ENCODE measurements at places on chromosomes 2 and 18. TPM values are rescaled to one million over a fixed set of nuclear protein-coding genes. Genes with fewer than 3 reads are reported as not detected.

- DNase-seq: peak; percentile 54
Observed at GRCh38 chr2:219441451-219442255, 7.0 kb downstream of the SPEG start.

DNA sequence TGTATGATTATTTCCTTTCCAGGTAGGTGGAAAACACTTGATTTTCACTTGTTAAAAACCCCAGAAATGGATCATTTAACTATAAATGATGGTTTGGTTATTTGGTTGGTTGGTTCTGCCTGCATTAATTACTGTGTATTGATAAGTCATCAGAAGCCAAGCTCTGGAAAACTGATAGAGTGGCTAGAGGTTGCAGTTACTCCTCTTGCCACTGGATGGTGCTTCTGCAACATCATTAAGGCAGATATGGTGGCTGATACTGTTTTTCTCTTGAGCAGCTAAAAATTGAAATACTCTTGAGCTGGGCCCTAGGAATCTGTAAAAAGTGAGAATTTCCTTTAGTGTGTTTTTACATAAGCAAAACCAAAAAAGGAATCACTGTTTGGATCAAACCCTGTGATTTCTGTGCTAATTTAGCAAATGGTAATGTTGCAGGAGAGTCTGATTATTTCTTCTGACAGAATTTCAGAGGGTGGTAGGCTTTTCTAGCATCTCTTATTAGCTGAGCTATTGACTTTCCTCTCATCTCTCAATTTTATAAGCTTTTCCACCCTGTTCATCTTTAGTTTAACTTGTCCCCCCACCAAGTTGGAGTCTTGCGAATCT, 54.3 kb downstream of the RAB10 start:
- no peak for DNase-seq

GRCh38 chr2:217838409-217838831, 164.4 kb downstream of the TNS1 start:
- DNase-seq: no peak

DNA sequence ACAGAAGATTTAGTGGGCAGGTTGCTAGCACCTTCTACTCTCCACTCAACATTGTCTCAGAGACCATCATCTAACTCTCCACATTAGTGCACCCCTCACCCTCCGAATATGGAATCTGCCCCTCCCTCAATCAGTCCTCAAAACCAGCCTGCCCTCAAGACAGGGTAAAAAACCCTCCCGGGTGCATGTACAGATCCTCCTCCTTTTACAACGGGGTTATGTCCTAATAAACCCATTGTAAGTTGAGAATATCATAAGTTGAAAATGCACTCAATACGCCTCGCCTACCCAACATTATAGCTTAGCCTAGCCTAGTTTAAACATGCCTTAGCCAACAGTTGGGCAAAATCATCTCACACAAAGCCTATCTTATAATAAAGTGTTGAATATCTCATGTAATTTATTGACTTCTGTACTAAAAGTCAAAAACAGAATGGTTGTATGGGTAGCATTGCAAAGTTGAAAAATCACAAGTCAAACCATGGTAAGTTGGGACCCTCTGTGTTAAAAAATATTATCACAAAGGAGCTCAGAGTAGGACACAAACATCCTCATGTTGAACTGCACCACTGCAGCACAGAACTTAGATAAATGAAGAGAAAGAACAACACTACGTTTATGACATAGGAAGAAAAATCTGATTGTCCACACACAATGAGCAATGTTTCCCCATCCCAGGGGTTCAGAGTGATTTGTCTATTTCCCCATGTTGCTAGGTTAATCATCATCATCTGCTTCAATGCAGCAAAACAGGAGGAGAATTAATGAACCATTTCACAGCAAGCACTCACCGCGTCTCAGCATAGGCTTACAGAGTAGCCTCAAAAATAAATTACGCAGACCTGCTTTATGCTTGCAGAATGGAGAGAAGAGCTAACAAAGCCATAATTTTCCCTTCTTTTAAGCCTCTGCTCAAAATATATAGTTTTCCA, 184.1 kb upstream of the ARL4C start:
- DNase-seq: no peak

GRCh38 chr18:47595831-47596501, 334.5 kb downstream of the SMAD2 start:
- peak; percentile 69 for DNase-seq

GRCh38 chr2:213500881-213501280, 216.6 kb downstream of the SPAG16 start:
- DNase-seq: no peak

DNA sequence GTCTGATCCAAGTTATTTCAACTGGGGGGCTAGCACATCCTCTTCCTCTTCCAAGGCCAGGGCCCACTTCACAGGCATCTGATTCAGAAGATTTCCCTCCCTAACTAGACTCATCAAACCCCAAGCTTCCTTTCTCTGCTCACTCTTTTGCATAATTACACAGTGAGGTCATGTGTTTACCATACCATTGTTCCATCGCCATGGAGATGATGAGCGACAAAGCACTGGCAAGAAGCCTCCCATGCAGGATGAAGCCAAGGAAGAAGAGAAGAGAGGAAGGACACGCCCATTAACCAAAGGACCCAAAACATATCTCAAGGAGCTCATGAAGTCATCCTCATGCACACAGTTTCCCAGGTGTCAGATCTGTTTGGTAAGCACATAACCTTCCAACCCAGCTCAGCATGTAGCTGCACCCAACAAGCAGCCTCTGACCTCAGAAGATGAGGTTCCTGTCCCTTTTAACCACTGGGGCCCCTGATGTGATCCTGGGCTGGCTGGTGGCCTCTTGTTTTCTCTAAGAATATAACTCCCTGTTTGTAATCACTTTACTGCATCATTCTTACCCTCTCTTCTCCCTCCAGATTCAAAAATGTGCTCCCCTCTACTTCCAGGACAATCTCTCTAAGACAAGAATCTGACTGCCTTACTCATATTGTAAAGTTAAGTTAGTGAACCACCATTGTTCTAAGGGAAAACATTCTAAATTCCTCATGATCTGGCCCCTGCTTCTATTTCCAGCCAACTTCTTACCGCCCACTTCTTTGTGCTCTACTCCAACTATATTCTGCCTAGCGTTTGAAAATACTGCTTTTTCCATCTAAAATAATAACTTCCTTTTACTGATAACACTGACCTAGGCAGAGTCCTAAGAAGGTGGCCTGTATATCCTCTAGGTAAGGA, 190.1 kb downstream of the TTC32 start:
- DNase-seq: peak; percentile 19

DNA sequence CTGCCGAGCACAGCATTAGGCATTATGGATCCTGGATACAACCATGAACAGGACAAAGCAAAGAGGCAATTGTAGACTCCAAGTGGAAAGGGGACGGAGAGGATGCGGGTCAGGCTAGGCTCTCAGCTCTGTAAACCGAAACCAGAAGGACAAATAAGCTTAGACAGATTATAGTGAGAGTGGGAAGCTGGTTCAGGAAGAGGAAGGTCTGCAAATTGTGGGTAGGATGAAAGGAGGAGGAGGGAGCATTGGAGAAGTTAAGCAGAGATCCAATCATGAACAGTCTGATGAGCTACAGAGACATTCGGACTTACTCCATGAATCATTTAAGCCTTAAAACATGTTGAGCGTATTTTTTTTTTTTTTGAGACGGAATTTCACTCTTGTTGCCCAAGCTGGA, 3.0 kb downstream of the MSH6 start:
- no peak for DNase-seq

DNA sequence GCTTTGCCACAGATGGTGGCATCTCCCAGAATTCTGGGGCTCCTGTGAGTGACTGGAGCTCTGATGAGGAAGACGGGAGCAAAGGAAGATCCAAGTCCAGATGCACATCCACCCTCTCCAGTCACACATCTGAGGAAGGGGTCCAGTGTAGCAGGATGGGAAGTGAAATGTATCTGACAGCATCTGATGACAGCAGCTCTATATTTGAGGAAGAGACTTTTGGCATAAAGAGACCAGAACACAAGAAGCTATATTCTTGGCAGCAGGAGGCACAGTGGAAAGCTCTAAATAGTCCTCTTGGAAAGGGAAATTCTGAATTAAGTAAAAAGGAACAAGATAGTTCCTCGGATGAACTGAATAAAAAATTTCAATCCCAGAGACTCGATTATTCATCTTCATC, 23.5 kb upstream of the C1GALT1C1L start:
- DNase-seq: no peak

- no peak for DNase-seq
Observed at GRCh38 chr2:130728007-130728454, 839 bp upstream of the GPR148 start.

DNA sequence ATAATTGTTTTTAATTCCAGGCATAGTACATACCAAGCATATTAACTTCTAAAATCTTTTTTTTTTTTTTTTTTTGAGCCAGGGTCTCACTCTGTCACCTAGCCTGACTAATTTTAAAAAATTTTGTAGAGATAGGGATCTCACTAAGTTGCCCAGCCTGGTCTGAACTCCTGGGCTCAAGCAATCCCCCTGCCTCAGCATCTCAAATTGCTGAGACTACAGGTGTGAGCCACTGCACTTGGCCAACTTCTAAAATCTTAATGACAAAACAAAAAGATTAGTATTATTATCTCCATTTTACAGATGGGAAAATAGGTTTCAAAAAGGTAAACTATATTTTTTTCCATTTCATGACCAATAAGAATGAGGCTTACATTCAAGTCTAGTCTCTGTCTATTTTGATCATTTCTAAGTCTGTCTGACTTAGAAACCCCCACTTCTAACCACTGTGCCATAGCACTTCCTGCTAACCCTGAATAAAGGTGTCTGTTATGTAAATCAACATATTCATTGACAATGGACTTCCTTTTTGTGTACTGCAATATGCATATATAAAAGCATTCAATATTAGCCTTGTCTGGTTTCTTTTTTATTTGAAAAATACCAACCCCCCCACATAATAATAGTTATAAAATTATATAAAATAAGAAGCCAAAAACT, 28.7 kb upstream of the ZEB2 start:
- DNase-seq: no peak

- DNase-seq: no peak
Observed at GRCh38 chr2:240840435-240841060, 20.5 kb upstream of the KIF1A start.

DNA sequence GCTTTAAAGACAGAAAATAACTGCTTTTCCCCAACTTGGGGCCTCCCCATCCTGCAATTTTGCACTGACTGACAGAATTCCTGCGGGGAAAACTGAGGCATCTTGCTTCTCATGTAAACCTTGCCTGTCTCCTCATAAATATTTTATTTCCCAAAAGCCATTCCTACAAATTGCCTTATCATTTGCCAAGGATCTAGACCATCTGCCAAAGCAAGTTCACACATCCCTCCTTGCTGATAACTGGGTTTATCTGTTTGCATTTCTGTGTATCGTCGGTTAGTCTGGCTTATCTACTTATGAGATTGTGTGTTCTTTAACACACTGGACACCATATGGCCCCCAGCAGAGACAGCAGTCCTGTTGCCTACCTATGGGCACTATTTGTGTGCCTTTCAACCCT, 3.0 kb upstream of the CNGA3 start:
- no peak for DNase-seq

DNA sequence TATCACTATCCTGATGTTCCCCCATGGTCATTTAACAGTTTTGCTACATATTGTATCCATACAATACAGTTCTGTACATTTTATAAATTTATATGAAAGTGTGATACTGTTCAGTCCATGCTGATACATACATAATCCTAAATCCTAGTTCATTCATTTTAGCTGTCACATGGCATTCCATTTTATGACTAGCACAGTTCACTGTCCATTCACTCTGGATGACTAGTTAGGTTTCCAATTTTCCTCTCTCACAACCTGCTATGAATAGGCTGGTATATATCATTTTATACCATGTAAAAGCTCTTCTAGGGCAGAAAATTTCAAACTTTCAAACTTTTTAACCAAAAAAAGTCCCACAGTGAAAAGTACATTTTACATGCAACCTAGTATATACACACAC, 15.2 kb downstream of the SMAD2 start:
- no peak for DNase-seq

GRCh38 chr2:37389989-37390765, 45.7 kb downstream of the QPCT start:
- DNase-seq: no peak

DNA sequence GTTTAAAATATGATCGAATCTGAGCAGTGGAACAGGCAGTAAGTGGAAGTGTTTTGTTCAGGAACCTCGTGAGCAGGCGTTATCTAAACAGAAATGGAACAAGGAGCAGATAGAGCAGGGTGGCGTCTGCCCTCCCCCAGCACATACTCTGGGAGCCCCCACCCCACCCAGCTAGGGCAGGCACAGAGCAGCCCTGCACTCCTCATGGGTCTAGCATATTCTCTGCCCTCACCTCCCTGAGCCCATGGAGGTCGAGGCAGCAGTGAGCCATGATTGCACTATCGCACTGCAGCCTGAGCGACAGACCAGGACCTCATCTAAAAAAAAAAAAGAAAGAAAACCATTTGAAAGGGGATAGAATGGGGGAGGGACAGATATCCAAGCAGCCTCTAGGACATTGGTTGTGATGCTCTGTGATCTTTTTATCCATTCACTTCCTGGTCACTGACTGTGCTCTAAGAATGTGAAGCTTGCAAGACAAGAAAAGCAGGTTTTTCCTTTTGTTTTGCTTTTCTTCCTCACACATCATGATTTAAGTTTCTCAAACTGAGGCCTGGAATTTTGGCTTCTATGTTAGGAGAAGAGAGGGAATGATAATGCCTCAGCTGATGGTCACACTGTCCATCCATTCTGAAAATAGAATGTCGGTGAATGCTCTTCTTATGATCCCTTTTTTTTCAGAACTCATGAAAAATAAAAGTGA, 3.1 kb downstream of the MLPH start:
- DNase-seq: peak; percentile 36

GRCh38 chr2:58895857-58896256, 654.7 kb upstream of the FANCL start:
- DNase-seq: no peak

DNA sequence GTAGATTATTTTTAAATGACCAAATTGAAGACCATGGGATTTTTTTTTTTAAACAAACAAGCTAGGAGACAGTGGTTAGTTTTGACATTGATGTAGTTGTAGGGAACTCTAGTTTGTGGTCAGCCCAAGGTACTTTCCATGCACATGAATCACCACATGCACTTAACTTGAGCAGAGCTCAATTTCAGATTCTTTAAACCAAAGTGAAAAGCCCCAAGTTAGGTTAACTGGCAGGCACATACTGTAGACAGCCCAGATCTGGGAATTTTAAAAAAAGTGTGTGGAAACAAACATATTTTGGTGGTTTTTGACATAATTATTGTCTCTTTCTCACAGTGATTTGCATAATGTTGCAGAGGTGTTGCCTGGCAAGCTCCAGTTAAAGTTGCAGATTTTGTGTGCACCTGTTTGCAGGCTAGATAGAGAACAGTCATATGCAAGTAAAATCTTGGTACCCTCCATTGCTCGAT, 88.4 kb downstream of the BCL2L11 start:
- no peak for DNase-seq

GRCh38 chr18:2920027-2920426, 73.2 kb downstream of the EMILIN2 start:
- DNase-seq: no peak

Gene LRP1B
- 0.59 TPM for total RNA-seq

Gene UGT1A10
- 84.8 TPM for total RNA-seq

Gene TANC1
- total RNA-seq: 37.4 TPM

Gene ABCA12
- total RNA-seq: 0.03 TPM

Gene G6PC2
- 0.31 TPM for total RNA-seq

Gene CNDP1
- total RNA-seq: not detected

Gene TEX51
- not detected for total RNA-seq

Gene C2orf66
- not detected for total RNA-seq

Gene TMEM247
- total RNA-seq: not detected

Gene FOXD4L1
- total RNA-seq: 0.27 TPM

Gene TTC27
- total RNA-seq: 10.7 TPM

Gene FBXO36
- 1.6 TPM for total RNA-seq
